Stimulated activated CD4-positive, alpha-beta T cell treated with anti-CD3 and anti-CD28 coated beads, TNF-alpha, amount 100 ng/mL, for 24 hours (primary cell): ENCODE measurements at places on chromosomes 16 and 17.

DNA sequence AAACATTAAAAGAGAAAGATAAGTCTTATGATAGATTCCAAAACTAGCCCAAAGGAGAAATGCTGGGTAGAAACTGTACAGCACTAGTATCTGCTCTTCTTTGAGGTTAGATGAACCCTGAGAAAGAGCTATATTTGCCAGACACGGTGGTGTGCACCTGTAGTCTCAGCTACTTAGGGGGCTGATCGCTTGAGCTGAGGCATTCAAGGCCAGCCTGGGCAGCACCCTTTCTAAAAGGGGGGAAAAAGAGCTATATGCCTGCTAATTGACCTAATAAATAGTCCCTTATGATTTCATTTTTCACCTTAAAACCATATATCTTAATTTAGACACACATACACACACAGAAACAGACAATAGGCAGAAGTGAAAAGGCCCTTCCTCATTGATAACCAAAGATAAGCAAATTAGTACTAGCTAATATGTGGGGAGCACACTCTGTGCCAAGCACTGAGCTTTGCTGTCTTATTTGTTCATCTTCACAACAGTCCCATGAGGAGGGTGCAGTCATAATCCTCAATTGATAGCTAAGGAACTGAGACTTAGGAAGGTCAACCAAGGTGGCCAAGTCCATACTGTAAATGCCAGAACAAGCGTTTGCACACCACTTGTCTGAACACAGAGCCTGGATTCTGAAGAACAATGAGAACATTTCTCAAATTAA lies 56.6 kb upstream of the NLK start:
- DNase-seq: no peak

DNA sequence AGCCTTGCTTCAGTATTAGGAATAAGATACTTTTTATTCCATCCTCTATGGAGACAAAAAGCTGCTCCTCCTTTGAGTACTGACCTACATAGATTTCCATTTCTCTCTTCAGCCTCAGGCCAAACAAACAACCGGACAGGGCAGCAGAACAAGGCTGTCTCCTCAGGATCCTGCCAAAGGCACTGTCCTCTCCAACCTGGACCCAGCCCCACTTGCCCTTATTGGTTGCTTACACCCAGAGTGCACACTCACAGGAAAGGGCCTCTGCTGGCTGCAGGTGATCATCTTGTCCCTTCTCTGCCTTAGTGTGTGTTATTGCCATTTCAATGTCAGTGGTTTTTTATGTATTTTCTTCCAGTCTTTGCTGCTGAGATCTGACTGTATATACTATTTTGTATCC lies 26.6 kb downstream of the LIG3 start:
- DNase-seq: no peak

- no peak for DNase-seq
These were observed 34.8 kb downstream of the IST1 start for GRCh38 chr16:71930013-71930563.

- DNase-seq: no peak
These were observed 134.0 kb downstream of the MYO1D start for GRCh38 chr17:32742681-32743538.

DNA sequence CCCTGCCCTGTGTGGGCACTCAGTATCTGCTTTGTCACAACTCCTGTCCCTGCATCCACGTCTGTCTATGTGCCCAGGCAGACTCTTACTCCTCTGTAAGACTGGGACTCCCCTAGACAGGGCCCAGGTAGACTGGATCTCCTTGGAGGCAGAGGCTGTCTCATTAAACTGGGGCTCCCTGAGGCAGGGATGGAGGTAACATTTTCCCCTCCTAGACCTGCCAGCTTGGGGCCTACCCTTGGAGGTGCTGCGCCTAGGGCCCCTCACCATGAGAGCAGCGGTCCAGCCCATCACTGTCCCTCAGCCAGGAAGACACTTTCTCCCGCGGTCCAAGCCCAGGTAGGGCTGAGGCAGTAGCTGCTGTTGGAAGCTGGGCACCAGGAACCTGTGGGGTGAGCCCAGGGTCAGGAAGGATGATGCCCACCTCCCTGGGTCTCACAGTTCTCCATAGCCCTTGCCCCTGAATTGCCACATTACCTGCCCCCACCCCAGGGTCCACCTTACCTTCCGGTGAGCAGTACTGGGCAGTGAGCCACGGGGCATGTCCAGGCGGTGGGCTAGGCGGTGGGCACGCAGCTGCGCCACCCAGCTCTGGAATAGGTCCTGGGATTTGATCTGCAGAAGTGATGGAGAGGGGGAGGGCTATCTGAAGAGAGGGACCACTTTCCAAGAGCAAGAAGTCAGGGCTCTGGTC lies 3.4 kb downstream of the OSBPL7 start:
- DNase-seq: no peak

DNA sequence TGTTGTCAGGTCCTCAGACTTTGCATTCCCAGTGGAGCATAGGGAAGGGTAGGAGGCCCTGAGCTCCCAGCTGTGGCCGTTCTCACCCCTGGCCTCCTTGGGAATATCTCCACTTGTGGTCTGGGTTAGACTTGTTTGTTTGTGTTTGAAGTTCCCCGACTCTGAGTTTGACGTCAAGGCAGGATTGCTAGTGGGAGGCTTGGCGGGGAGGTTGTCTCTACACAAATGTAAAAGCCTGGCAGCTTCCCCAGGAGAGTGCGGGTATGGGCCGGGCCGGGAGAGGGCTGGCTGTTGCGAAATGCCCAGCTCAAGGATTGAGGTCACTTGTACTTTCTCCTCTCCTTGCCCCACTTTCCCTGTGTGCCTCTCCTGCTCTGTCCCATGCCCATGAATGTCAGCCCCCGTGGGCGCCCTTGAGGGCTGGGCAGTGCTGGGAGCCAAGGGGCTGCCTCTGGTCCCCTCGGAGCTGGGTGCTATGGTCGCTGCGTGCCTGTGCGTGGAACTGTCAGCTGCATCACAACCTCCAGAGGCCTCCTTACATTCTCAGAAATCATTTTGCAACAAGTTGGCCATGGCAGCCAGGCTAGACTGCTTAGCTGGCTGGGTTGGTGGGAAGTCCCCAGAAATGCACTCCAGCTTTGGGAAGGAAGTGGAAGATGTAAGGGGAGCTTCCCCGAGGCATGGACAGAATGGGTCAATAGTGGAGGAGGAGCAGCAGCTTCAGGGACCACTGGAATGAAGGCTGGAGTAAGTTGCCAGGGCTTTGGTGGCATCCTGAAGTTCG lies 84.3 kb downstream of the KSR1 start:
- DNase-seq: no peak

DNA sequence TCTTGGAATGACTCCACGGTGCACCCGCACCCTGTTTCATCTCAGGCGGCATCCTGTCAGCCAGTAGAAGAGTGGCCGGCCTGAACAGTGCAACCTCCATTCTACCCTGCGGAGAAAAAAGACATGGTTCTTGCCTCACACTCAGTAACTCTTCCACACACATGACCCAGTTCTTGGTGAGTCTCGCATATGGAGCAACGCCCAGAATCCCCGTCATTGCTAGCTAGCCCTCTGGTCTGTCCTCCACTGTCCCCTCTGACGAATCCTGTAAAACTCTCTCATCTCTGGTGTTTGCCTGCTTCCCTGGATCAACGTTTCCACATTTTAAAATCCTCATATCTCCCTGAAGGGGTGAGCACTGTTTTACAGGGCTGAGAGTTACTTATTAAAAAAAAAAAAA lies 4.2 kb upstream of the RDM1 start:
- DNase-seq: no peak

- DNase-seq: no peak
These were observed 10.3 kb downstream of the NLRC5 start for GRCh38 chr16:56999409-57000270.

- DNase-seq: no peak
These were observed 50.8 kb upstream of the KLHDC4 start for GRCh38 chr16:87816507-87817100.

DNA sequence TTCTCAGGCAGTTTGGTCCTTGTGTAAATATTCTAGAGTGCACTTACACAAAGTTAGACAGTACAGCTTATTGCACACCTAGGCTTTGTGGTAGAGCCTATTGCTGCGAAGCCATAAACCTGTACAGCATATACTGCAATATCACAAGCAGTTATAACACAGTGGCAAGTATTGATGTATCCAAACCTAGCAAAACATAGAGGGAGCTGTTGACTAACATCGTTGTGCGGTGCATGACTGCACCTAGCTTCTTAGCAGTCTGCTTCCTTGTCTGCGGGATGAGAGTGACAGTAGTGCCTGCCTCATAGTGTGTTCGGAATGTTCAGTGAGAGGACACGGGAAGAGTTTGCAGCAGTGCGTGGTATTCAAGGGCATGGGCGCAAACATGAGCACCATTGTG lies 78.9 kb downstream of the MPRIP start:
- DNase-seq: no peak

- DNase-seq: no peak
These were observed 3.1 kb upstream of the ZNF764 start for GRCh38 chr16:30561089-30561816.

GRCh38 chr17:73050797-73051196 lies 41.7 kb downstream of the SLC39A11 start:
- no peak for DNase-seq

DNA sequence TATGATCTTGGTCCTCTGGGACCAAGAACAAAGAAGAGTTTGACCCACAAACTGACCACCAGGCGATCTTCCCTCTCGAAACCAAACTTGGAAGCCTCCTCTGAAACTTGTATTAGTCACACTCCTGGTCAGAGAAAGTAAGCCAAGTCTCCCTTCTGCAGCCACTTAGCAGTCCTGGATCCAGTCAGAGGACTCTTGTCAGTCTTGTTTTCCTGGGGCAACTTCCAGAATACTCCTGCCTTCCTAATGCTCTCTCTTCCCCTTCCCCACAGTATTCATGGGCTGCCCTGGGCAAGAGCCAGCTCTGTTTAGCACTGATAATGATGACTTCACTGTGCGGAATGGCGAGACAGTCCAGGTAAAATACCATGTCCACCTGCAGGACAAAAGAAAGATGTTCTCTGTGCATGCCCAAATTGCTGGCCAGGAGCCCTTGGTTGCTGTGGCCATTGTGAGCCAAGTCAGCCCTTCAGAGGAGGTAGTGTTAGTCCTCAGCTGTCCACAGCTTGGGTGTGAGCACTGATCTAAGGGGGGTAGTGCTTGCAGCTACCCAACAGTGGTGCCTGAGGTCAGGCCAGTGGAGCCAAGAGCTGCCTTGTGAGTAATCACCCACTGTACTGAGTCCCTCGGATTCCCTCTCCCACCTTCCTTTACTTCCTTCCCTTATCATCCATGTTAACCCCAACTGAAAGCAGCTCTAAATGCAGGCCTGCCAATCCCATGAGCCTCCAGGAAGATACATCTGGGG lies 31.2 kb downstream of the CDH3 start:
- DNase-seq: no peak

DNA sequence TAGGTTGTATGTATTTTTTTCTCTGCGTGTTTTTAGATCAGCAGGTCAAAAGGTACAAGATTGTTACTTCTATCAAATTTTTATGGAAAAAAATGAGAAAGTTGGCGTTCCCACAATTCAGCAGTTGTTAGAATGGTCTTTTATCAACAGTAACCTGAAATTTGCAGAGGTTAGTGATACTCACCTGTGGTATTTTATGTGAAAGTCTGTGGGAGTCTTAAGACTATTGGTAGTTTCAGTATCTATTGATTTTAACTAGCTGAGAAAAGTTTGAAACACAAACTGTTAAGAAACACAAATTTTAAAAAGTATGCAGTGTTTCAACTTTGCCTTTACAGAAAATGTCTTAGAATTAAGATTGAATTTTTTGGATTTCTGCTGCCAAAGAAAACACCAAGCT lies 49.6 kb downstream of the CYLD start:
- no peak for DNase-seq

DNA sequence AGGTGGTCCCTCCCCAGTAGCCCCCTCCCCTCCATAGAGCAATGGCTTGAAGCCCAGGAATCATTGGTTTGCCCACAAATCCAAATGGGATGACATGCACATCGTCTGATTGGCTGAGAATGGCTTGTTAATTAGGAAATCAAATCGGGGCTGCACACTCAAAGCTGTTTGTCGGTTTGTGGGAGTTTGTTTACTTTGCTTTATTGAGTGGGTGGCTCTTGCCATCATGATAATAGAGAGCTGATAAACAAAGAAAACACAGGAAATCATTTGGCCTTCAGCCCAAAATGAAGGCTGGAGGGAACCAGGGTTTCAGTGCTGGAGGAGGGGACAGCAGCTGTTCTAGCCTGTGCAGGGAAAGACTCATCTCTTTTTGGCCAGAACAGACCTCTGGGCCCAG lies 316.3 kb downstream of the CBLN1 start:
- DNase-seq: no peak

DNA sequence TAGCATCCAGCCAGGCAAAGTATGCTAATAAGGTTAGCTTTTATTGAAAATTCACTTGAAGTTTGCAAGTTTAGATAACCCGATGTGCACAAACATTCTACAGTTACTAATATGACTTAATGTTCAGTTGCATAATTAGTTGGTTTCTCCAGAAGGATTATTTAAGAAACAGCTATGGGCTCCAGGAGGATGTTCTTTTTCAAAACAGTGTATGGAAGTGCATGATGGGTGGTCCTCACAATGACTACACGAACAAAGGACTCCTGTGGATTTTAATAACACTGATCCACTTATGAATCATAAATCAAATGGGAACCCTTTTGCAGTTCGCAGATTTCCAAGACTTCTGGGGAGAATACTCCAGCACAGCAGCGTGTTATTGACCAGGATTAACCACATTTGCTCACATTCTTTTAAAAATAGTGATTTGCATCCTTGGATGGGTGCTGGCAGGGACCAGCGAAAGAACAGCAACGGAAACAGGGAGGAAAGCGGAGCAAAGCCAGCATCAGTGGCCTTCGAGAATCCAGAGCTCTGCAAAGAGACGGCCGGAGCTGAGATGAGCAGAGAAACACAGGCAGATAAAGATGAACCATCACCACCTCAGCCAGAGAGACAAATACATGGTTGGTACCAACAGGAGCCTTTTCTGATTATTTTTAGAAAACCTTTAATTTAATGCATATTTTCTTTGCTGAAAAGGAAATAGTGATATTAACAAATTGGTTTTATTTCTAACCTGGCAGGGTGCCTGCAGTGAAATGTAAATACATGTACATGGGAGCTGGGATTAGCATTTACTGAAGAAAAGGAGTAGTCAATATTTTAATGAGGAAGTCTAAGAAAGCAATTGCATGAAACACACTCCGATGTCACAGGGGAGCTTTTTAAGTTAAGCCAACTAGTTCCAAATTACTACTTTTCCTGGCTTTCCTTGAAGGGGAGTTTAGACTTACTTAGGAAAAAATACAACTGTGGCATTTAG lies 623.2 kb upstream of the ZFHX3 start:
- no peak for DNase-seq

GRCh38 chr16:46730126-46730525 lies 18.0 kb downstream of the MYLK3 start:
- DNase-seq: no peak
